ENCODE measurements at places on chromosomes 12 and 14.

DNA sequence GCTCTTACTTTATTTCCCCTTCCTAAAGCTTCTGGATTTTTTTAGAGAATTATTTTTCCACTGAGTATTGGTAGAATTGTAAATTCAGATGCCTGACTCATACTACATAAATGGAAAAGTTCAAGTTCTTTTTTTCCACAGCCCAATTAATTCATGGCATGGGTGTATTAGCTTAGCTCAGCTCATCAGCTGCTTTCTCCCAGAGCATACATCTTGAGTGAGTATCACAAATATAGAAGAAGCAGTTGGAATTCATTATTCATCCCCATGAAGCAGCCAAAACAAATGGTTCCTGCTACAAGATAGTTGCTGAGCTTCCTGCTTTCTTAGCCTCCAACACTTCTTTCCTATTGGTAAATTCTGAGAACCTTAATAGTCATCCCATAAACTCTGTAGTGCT is 105.1 kb downstream of the C12orf50 start:
- DNase-seq, result no peak

- no peak for DNase-seq
These were observed 32.8 kb downstream of the KCTD10 start for GRCh38 chr12:109444259-109444658.

GRCh38 chr12:130818272-130818634 is 20.8 kb downstream of the STX2 start:
- DNase-seq, result no peak

DNA sequence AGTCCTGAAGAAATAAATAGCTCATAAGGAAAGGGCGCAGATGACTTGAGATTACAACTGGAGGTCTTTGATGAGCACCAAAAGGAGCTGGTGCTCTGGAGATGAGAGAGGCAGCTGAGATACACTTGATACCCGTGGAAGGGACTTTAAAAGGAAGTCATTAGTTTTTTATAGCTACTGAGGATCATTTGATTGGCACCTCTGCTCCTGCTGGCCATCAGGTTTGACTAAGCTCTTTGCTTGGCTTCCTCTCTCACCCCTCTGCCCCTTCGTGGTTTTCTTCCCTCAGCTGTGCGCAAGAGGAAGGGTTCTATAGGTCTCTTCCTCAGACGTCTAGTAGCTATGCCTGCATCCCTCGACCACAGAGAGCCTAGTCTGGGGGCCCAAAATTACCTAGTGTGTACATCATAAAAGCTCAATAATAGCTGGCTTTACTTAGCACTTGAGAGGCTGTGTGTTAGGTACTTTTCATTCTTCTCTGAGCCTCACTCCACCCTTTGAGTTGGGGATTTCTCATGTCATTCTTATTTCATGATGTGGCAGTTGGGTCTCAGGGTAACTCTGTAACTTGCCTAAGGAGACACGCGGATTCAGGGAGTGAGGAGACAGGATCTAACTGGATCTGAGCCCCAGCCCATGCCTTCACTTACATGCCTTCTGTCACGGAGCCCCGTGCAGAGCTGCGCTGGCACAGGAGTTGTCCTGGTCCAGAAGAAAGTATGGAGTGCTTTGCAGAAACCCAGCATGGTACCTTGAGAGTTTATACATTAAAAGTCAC is 68.4 kb upstream of the ASPG start:
- DNase-seq, result no peak

DNA sequence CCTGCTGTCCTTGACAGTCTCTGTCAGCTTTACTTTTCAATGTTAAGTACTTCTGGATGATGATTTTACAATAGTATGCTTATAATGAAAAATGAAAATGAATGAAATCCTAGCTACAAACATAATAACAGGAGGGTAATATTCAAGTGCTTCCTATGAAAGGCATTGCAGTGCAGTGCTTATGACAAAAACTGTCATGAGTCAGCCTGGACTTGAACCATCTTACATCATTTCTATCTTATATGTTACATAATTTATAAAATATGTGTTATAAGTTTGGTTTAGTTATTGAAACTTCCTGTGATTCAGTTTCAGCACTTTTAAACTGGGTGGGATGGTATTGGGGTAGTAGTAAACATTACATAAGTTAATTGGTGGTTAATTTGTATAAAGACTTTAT is 451.7 kb downstream of the TMEM117 start:
- no peak for DNase-seq

DNA sequence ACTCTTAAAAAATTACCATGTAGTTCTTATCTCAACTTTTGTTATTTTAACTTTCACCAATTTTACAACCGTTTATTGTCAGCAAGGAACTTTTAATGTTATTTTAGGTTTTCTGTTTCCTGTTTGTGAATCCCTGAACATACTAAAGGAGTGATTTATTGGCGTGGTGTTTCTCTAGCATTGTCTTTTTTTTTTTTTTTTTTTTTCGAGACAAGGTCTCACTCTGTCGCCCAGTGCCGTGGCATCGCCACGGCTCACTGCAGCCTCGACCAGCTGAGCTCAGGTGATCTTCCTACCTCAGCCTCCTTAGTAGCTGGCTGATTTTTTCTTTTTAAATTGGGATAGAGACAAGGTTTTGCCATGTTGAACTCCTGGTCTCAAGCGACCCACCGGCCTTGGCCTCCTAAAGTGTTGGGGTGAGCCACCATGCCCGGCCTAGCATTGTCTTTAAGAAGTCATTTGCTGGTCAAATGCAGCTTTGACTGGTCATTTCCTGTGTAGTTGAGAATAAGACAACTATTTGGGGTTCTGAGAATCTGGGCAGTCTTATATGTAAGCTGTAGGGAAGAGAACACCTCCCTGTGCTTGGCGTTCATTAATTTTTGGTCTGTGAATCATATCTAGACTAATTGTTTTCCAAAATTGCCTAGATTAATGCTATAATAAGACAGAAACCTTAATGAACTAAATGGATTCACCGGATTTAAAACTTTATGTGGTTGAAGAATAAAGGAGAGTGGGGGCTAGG is 2.1 kb downstream of the WASHC4 start:
- no peak for DNase-seq

DNA sequence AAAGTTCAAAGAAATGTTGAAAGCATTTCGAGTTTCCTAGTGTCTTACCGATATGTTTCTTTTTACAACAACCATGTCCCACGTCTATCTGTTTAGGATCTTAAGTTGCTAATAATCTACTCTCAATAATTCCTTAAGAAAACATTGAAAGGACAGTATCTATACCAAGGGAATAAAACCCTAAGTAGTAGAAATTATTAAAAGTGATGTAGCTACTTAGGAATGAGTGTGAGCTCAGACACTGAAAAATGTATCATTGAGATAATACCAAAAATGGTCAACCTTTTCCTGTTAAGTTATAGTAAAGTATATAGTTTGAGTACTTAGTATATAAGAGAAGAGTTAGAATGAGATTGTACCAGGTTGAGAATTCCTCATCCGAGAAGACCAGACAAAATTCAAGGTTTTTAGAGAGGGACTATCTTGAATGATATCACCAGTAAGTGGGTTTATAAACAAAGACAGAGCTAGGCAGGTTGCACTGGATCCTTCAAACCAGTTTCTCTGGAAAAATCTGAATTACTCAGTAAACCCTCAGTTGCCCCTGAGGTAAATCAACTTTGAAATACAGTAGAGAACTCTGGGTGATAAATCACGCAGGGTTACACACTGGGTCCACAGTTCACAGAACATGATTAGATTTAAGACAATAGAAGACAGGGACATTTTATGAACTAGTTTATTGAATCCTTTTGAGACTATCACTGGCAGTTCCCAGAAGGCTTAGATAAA is 96.8 kb downstream of the ERGIC2 start:
- no peak for DNase-seq

GRCh38 chr12:95694136-95694535 is 96.4 kb downstream of the NTN4 start:
- no peak for DNase-seq

- no peak for DNase-seq
These were observed 108.4 kb downstream of the ESRRB start for GRCh38 chr14:76484355-76484754.

- no peak for DNase-seq
These were observed 65.0 kb downstream of the FBXL14 start for GRCh38 chr12:1529228-1529861.

DNA sequence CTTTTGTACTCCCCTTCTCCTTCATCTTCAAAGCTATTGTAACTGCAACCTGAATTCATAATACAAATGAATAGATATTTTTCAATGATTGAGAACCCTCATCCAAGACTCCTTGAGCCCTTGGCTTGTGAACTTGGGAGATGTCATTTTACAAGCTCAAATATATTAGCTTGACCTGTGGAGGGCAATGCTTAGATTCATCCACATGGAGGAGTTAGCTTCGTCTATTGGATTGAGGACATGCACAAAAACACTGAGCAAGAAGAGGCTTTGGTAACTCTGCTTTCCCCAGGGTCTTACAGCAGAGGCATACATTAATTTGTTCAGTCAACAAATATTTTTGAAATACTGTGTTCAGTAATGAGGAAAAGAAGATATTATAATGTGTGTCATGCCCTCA is 101.1 kb downstream of the OTOGL start:
- no peak for DNase-seq

DNA sequence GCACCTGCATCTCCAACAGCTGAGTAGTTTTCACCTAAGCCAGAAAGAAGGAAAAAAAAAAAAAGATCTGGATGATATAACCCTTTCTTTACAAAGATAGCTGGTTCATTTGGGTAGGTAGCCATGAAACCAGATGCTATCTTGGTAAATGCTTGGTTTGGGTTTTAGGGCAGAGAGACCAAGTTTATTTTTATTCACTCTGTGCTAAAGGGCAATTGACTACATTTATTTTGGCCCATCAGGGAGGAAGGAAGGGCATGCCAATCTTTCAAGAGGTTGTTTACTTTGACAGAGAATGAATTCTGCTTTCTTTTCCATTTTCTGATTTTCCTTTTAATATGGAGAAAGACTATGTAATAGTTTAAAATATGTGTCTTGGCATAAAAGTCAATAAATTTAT is 91.0 kb downstream of the NTN4 start:
- no peak for DNase-seq

Measured in NCI-H1694 (cell line).